ENCODE measurements at places on chromosomes 13 and 19.

GRCh38 chr19:12607631-12608030 is 3.0 kb downstream of the ZNF490 start:
- no peak for DNase-seq

DNA sequence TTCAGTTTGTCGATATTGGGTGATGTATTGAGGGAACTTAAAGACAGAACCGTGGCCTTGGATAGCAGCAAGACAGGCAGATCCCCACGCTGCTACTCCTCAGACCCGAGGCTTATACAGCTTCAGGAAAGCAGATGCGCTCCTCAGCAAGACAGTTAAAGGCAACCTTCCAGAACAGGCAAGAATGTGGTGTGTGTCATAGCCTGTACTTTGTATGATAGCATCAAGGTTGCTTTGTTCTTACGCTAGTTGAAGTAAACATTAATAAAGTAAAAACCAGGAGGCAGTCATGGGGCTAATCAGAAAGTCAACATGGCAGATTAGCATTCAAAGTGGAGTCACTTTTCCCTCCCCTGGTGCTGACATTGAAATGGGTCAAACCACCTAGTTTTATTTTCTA is 473.2 kb downstream of the DCT start:
- DNase-seq, result no peak

- peak; percentile 76 for DNase-seq
Observed at GRCh38 chr19:1040476-1041271, 767 bp downstream of the ABCA7 start.

DNA sequence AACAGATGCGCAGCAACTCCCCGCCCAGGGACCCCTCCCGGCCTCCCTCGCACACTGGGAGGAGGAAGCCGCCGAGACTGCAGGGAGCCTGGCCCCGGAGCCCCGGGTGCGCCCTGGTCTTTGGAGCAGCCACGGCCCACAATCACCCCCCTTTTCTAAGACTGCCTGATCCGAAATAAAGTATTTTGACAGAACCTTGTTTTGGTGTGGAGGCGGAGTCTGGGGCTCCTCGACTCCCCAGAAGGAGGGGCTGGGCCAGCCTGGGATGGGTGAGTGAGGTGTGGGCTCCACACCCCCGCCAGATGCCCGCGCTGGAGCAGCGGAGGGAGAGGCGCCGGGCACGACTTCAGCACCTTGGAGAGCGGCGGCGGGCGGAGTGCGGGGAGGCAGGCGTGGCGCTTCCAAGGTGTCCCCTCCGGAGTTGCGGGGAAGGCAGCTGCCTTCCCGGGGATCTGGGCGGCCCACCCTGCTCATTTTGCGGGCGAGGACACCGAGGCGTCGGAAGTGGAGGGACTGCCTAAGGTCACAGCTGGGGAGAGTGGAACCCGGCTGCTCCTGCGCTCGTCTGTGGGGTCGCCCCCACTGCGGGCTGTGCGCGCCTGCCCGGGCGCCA is 9.4 kb downstream of the SIRT6 start:
- peak; percentile 52 for DNase-seq

GRCh38 chr13:101572456-101572855 is 120.0 kb downstream of the ITGBL1 start:
- DNase-seq, result no peak

DNA sequence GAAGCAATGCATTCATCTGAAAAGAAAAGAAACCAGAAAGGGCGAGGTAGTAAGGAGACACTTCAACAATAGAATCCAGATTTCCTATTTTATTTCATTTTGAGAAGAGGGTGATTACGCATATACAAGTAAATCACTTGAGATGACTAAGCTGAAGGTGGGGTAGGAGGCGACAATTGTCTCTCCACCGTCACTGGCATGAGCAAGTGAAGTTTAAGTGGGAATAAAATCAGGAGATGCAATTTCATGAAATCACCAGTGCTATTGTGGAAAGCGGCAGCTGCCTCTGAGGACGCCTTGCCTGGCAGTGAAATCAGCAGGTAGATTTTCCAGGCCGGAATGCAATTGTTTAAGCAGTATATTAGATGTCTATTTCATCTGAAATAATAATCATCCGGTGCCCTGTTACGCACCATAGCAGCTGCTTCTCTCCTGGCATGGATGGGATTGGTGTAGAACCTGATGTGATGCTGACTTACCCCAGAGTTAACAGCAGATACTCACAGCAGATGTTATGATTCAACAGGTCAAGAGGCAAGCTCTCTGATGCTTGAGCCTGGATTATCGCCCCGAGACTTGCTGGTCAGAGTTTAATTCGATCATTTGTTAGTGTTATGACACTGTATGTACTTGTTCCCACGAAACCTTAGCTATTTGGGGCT is 64.3 kb downstream of the RASL11A start:
- DNase-seq, result no peak

DNA sequence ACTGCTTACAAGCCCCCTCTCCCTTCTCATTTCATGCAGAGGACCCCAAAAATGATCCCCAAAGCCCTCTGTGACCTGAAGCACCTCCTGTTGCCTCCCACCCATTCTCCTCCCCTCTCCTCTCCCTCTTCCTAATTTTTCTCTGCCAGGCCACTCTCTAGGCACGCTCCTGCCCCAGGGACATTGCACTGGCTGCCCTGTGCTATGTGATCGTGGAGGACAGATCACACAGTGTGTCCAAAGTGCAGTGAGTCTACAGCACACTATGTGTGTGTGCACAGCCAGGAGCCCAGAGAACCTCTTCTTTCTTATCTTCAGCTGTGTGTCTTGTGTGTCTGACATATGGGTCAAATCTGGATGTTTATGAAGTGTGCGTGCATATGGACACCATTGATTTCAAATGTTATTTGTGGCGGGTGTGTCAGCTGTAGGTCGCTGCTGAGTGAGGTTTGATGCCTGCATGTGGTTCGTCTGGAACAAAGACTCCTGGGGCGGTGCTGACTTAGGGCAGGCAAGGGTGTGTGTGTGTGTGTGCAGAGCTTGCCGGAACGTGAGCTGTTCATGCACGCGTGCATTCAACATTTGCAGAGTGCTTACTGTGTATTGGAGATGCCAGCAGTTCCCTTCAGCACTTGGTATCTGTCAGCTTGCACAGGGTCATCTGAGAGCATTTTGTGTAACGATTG is 2.1 kb upstream of the KLHL26 start:
- DNase-seq, result no peak

DNA sequence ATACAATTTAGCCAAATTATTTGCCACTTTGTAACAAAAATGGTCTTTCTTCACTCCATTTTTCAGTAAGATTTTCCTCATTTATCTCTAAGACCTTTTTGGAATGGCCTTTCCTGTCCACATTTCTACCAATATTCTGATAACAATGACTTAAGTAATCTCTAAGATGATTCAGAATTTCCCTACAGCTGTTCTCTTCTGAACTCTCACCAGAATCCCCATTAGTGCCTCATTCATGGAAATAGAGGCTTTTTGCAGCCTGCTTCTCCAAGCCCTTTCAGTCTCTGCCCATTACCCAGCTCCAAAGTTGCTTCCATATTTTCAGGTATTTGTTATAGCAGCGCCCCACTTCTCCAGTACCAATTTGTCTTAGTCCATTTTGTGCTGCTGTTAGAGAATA is 867.0 kb downstream of the GPC5 start:
- no peak for DNase-seq

GRCh38 chr19:21202865-21203494 is 61.1 kb downstream of the ZNF431 start:
- peak; percentile 14 for DNase-seq

DNA sequence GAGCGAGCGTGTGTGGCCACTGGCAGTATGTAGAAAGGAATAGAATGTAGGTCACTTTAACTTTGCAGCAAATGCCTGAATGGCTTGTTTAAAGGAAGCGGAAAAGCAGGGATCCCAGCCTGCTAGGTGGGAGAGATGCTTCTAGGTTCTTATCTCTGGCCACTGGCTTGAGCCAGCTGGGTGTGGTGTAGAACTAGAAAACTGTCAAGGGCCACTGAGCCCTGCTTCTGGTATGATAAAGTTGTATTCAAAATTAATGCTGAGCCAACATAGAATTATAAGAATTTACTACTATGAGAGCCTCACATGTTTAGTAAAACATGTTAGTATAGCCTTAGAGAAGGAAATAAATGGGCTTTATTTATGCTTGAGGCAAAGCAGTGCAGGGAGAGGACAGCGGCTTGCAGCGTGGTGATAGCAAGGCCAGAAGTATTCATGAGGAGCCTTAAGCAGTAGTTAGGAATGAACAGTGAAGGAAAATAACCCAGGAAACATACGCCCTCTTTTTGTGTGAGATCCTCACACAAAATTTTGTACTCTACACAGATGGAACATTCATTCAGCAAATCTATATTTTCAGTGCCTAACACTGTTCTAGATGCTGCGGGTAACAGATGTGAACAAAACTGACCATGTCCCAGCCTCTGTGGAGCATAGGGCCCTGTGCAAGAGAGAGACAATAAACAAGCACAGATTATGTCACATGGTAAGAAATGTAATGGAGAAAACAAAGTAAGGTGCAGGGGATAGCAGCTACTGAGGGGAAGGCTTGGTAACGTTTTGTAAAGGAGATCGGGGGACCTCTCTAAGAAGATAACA is 863.2 kb downstream of the DIAPH3 start:
- no peak for DNase-seq

DNA sequence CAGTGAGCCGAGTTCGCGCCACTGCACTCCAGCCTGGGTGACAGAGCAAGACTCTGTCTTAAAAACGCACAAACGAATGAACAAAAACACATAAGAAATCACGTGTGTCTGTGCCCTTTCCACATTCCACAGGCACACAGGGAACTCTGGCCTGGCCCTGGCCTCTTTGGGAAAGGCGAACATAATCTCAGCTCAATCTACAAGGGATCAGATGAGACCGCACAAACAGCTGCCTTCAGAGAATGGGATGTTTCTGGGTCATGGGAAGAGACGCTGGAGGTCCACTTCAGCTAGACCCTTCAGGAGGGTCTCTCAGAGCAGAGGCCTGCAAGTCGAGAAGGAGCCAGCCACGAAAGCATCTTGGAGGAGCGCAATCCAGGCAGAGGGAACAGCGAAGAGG is 6.3 kb upstream of the CRTC1 start:
- DNase-seq, result no peak

DNA sequence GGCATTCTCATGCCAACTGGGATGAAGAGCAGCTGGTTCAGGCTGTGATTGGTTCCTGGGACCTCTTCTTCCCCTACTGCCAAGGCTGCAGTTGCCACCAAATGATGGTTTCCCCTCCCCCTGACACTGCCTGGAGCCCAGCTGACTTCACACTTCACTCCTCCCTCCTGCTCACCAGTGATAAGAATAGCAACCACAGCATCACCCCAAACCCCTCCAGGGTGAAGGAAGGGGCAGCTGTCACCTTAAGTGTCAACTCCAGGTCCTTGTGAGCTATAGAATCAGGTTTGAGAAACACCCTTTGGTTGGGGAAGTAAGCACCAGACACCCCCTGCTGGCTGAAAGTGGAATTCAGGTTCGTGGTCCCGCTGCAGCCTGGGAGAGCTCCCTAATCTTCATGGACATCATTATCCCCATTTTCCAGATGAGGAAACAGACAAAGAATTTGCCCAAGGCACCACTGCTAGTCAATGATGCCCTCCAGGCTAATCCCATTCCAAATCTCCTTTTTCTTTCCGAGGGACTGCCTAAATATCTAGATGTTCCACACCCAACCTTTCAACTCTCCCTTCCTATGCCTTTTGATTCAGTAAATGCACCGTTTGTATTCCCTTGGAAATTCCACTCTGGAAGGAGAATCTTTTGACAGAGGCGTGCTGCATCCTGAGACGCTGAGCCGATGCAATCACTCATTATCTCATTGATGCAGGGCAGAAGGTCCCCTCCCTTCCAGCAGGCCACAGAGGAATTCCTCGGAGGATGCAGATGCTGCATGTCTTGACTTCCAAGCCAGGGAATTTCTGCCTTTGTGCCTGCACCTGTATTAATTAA is 50.6 kb upstream of the UQCRFS1 start:
- peak; percentile 36 for DNase-seq

DNA sequence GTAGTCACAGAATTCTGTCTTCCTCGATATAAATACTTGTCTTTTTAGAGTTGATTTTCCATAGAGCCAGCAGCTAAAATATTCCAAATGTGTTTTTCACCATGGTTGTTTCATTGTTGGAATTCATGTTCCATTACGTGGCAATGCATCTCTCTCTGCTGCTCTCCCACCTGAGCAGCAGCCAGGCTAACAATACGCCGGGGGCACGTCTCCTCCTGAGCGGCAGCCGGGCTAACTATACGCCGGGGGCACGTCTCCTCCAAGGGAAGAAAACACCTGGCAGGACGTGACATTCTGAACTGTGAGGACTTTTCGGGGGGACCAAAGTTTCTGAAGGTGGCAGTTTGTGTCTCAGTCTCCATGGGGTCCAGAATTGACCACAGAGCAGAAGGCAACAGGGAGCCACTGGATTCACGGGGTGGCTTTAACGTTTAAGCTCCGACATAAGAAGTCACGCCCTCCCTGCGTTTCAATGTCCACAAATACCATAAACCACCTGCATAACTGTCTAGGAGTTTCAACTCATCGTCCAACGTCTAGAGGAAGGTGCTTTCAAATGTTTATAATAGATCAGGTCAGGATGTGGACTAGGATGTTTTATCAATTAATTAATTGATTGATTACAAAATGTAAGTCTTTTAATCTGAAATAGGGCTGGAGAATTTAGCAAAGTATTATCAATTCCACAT is 15.1 kb downstream of the PLPP2 start:
- DNase-seq, result no peak

GRCh38 chr19:47447470-47448359 is 24.0 kb downstream of the SLC8A2 start:
- peak; percentile 5 for DNase-seq

- no peak for DNase-seq
Observed at GRCh38 chr13:108742701-108743451, 113.5 kb downstream of the MYO16 start.

GRCh38 chr19:23795462-23795861 is 36.8 kb upstream of the ZNF681 start:
- DNase-seq, result no peak

- no peak for DNase-seq
Observed at GRCh38 chr19:283395-283794, 7.8 kb downstream of the PLPP2 start.

- DNase-seq, result no peak
Observed at GRCh38 chr19:5098646-5099045, 129.7 kb downstream of the KDM4B start.

DNA sequence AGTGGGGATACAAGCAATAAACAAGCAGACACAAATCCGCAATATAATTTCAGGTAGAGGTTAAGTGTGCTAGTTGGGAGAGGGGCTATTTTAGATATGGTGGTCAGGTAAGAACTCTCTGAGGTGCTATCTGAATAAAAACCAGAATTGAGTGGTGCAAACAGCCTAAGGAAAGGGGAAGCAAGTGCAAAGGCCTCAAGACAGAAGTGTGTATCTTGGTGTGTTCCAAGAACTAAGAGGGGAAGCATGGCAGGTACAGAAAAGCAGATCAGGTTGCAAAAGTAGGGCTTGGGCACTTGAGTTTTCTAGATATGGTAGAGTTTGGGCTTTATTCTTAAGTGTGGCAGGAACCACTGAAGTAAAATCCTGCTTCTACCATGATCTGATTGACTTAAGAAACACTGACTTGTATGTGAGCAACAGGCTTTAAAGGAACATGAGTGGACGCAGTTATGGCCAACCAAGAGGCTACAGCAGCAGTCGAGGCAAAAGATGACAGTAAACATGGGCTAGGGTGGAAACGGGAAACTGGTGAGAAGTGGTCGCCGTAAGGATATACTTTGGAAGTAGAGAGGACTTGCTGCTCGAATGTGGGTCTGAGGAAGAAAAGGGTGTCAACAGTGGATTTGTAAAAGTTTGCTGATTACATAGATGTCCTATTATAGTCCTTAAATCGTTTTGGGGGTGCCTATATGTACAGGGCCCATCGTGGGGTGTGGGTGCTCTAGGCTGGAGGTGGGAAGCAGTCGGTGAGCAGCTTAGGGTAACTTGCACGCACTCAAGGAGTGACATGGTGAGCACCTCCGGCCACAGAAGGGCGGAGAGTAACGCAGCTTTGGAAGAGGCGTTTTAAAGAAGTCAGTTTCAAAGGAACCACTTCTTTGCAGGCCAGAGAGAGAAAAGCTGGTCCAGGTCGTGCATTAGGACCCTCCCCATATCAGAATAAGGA is 677 bp downstream of the TGDS start:
- peak; percentile 28 for DNase-seq

Measured in ACHN (cell line).